ENCODE measurements at places on chromosomes 11 and 22.

GRCh38 chr11:34890089-34890488 is 26.1 kb downstream of the APIP start:
- peak; percentile 9 for DNase-seq

DNA sequence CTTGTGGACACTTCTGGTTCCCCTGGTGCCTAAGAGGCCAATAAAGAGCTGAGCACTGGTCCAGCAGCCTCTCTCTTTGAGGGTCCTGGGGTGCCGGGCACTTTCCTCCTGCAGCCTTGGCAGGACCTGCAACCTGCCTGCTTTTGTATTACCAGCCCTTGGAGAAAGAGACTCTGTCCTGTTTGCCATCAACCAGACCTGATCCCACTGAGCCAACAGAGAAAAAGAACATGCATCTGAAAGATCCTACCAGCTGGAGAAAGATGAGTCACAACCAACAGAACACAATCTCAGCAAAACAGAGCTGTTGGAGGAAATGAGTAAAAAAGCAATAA is 321.0 kb downstream of the DDX10 start:
- peak; percentile 69 for DNase-seq

DNA sequence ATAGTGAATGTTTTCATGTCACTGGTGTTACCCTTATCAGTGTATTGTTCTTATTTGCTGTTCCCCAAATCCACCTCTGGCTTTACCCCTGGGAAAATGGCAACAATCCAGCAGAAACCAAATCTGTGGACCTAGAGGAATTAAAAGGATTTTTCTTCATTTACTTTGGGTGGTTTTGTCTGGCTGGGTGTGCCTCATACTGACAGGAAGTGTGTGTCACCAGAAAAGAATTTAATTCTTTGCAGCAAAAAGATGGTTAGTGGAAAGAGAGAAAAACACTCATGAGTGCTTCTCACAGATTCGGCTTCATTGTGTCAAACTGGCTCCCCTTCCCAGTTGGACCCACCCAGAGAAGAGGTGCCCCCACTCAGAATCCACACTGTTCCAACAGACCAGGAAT is 38.9 kb downstream of the FZD4 start:
- peak; percentile 96 for DNase-seq

- DNase-seq: no peak
Observed at GRCh38 chr22:38733724-38734381, 21.9 kb downstream of the SUN2 start.

- no peak for DNase-seq
Observed at GRCh38 chr11:57353852-57354251, 15.7 kb downstream of the P2RX3 start.

DNA sequence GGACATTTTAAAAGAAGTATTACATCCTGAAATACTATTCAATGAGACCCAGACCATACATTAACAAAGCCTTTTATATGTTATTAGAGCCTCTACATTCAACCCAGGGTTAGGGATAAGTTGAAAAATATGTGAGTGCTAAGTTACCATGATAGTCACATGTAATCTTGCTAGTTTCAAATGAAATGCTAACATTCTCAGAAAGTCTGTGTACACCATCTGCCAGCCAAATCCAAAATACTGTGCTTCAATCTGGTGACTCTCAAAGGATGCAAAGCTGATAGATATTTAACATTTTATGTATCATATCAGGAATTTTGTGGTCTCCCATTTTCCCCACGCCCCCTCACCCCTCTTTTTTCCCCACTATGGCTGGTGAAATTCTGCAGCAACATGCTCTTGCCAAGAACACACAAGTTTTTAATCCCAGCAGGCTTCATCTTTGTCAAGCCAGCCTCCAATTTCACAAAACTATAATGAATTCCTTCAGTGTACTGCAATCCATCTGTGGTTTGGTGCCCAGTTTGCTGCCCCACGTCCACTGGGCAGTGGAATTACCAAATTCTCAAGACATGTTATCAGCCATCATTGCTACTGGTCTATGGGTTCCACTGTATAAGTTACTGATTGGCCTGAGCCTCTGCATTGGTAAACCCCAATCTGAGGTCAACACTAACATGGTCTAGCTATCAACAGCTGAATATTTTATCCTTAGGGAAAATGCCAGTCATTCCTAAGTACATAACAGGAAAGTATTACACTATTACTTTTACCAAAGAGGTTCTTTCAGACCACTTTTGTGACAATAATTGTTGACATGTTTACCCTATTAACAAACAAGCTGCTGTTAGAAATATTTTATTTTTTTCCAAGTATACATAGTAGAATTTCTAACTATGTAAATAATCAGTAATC is 1.5 kb upstream of the PICALM start:
- peak; percentile 44 for DNase-seq

- no peak for DNase-seq
Observed at GRCh38 chr11:62370743-62371440, 33.6 kb downstream of the ASRGL1 start.

GRCh38 chr11:120929664-120930154 is 94.2 kb upstream of the TBCEL start:
- peak; percentile 47 for DNase-seq

DNA sequence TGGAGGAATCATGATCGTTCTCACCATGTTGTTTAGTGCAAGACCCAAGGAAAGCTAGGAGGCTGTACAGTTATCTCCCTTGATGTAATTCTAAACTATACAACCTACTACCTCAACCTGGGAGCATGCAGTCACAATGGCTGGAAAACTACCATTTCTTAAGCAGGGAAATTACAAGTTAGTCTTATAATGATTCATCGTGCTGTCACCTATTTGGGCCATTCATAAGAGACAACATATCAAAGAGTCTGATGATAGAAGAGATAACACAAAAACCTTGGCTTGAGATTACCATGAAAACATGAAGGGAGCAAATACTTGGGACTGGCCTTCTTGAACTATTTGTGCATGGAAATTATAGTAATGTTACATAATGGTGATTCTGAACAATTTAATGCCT is 30.5 kb upstream of the BLID start:
- DNase-seq: peak; percentile 92

GRCh38 chr22:17198170-17199002 is 20.8 kb downstream of the ADA2 start:
- no peak for DNase-seq

- DNase-seq: peak; percentile 78
Observed at GRCh38 chr11:79026803-79027445, 413.9 kb downstream of the TENM4 start.

DNA sequence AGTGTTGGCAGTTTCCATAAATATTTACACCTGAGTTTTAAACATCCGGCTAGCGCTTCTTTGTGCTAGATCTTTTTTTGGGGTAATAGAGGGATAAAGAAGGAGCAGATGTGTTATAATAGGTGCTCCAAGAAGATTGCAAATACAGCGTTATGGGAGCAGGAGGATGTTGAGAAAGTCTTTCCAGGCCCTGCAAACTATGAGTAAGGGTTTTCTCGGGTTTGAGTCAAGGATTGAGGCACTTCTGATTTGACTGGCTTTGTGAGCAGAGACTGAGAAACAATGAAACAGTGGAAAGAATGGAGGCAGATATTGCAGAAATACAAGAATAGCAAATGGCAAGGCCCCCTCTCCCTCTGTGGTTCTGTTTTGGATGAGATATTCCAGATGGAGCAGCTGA is 155.0 kb upstream of the TIMP3 start:
- DNase-seq: no peak

GRCh38 chr11:48050304-48050703 is 69.9 kb downstream of the PTPRJ start:
- DNase-seq: no peak

DNA sequence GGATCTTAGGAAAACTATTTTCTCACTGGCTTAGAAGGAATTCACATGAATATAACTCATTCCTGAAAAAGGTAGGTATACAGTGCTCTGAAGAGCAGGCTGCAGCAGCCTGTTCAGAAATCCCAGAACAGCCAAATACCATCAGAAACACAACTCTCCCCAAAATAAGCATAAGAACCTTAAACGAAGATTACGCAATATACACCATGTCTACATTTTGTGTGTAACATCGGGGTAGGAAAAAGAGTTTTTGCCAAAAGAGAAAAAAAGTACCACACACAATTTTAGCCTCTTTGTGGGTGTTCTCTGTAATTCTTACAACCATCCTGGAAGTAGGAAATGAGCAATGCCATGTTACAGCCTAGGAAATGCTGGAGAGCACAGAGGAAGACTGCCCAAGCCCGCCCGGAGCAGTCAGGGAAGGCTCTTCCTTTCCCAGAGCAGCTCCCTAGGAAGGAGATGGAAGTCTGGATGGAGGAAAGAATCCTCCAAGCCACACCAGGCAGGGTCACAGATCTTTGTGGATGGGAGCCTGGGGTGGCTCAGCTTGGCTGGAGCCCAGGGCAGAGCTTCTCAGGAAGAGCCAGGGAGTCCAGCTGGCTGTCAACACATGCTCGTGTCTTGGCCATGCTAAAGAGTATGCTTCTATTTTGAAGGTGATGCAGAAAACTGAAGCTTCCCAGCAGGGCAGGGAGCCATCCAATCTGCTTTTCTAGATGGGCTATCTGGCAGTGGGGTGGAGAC is 49.7 kb upstream of the ARFGAP3 start:
- DNase-seq: no peak

DNA sequence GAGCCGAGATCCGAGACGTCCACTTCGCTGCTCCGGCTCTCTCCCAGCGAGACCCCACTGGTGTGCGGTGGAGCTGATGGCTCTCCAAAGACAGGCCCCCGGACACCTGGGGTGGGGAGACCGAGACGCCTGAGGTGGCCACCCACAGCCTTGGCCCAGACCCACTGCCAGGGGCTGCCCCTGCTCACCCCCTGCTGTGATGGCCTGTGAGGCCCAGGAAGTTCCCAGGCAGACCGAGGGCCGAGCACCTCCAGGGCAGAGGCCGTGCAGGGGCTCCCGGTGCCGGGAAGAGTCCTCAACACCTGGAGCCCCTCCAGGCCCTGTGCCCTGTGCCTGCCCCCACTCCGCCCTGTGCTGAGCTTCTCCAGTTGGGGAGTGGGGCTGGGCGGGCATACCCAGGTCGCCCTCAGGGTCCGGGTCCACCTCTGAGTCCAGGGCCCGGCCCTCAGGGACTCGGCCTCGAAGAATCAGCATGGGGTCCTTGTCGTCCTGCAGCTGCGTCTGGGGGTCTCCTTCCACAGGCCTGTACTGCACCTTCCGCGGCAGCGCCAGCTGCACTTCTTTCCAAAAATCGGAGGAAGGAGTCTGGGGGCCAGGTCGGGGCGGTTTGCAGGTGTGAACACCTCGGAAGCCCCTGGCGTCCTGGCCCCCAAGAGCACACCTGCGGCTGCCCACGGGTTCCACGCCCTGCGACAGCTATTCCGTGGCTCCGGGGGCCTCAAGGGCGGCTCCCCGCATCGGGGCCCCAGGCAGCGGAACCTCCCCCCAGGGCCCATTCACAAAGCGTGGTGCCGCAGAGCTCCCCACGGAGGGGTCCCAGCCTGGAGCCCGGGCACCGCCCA is 8.6 kb downstream of the SIGIRR start:
- DNase-seq: no peak

- DNase-seq: no peak
Observed at GRCh38 chr11:104873252-104873651, 25.0 kb downstream of the CASP12 start.

Data from M059J (cell line).